ENCODE measurements at places on chromosomes 5 and 9.
A peak's percentile ranks its signal among the peaks of the same experiment; 100 is the strongest.

DNA sequence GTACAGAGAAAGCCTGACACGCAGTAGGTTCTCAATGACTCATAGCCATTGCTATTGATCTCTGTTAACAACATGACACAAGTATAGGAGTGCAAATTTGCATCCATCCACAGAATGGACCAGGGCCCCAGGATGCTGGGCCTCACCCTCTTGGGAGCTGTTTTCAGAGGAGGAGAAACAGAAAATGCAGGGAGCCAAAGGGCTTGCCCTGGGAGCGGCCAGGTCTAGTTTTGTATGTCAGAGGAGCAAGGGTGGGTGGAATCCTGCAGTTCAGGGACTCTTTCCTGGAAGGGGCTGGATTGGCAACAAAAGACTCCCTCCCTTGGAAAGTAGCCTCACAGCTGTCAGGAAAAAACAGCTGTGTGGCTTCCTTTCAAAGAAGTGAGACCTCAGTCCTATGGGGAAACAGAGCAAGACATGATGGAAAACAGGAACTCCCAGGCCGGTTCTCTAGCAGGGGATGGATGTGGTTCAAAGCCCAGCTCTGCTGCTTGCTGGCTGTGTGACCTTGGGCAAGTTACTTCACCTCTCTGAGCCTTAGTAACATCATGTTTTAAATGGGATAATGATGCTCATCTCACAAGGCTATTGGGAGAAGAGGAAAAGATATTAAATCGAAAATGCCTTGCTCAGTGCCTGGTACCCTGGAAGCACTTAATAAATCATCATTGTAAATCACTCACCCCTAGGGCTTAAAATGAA lies 50.5 kb upstream of the SH3PXD2B start:
- no peak for DNase-seq

- DNase-seq: no peak
These were observed 319.1 kb downstream of the ZSWIM6 start for GRCh38 chr5:61651195-61651594.

DNA sequence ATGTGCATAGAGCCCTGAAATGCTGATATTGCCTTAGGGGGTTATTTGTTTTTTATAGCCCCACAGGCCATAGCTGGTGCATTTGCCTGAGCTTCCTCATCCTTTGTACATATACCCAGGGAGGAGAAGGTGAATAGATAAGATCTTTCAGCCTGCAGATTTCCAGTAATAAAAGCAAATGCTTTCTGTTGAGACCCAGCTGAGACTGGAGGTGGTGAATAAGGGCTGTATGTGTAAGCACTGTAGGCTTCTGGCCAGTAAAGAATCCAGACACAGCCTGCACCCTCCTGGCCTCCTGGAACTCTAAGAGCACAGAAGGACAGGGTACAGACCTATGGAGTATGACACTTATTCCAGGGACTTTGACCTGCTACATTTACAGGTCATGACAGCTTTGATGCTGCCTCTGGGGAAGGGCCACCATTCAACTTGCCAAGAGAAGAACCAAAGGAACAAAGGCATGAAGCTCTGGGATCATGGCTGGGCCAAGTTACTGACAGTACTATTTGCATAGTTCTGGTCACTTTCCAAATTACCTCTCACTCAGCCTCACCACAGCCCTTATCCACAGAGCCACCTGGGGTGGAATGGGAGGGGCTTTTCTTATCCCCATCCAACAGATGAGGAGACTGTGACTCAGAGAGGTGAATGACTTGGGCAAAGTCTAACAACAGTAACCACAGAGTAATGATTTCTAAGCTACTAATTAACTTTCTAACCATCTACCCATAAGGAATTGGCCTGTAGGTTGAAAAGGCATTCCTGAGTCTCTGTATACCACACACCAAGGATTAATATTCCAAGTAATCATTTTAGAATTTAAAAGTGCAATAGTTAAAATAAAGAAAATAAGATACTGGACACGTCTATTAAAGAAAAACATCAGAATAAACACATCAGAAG lies 604.5 kb upstream of the KLF4 start:
- DNase-seq: no peak

- no peak for DNase-seq
These were observed 2006.1 kb upstream of the WWC1 start for GRCh38 chr5:166285361-166285760.

DNA sequence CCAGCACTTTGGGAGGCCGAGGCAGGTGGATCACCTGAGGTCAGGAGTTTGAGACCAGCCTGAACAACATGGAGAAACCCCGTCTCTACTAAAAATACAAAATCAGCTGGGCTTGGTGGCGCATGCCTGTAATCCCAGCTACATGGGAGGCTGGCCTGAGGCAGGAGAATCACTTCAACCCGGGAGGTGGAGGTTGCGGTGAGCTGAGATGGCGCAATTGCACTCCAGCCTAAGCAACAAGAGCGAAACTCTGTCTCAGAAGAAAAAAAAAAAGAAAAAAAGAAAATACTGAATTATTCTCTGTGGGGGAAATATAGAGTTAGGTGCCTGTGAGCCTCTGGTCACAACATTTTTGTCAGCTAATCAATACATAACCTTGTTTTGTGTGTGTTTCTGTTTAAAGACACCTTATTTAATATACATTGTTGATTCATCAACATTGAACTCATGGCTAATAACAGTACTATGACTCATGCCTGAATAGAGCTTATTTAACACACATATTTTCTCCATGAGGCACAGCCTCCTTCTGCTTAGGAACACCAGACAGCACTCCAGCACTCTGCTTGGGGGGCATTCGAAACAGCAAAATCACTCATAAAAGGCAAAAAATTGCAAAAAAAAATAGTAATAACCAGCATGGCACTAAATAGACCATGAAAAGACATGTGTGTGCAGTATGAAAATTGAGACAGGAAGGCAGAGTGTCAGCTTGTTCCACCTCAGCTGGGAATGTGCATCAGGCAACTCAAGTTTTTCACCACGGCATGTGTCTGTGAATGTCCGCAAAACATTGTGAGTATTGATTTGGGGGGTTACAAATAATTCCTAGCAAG lies at the start of gene IL31RA:
TSS of gene IL31RA (plus strand) at position 519 of the 836 bp plus-strand sequence. CDS start at position 733, 214 bp downstream.
- DNase-seq: no peak

DNA sequence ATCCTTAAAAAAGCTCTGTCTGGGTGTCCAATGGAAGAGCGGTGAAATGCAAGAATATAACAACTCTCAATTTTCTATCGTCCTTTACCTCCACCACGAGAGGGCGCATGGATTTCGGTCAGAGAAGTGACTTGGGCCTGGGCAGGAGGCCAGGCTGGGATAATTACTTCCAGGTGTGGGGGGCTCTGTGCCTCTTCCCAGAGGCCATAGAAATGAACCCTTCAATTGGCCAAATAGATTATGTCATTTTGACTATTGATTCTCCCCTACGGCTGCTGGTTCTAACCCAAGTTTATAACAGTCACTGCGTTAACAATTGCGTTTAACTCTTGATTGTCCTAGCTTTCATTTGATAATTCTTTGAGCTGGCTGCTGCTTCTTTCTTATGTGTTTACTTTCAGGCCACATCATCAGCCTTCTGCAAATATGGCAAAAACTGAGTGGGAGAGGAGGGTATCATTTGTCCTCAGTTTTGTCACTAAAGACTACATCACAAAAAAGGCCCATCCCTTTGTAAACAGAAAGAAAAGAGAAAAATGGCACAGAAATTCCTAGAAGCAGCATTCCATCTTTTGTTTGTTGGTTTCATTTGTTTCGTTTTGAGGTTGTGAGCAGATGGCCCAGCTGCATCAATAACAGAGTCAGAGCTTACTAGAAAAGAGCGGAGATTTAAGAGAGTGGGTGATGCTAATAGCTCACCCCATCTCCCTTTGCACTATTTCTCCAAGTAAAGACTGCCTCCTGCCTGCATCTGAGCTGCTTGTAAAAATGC lies 45.4 kb upstream of the ZFR start:
- DNase-seq: peak; percentile 66

DNA sequence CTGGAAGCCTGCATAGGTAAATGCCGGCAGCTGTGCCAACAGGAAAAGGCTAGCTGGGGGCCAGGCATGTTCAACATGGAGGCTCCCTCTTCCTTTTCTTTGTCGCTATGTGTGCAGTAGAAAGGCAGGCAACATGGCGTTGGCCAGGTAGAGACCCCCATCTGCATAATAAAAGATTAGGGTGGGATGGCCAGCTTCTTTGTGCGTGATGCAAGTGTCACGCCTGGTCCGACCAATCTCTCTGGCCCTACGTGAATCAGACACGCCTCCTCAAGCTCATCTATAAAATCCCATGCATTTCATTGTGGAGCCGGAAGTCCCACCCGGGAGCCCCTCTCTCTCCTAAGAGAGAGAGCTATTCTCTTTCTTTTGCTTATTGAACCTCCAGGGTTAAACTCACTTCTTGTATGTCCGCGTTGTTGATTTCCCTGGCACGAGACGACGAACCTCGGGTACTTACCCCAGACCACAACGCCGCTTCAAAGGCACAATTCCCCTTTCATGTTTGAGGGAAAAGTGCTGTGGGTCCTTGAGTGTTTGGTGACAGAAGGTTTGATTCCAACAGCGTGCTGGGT lies 25.0 kb upstream of the C5orf47 start:
- no peak for DNase-seq

DNA sequence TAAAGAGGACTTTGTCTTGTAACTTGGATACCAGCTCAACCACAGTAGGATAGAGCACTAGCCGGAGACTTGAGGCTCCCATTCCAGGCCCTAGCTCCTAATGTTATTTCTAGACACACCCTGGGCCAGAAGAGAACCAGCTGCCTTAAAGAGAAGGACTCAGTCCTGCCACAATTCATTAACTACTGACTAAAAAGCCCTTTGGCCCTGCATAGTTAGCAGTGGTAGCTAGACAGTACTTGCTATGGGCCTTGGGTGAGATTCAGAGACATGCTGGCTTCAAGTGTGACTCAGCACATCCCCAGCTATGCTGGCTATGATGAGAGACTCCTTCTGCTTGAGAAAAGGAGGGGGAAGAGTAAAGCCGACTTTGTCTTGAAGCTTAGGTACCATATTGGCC lies 47.3 kb downstream of the TMEM167A start:
- no peak for DNase-seq

DNA sequence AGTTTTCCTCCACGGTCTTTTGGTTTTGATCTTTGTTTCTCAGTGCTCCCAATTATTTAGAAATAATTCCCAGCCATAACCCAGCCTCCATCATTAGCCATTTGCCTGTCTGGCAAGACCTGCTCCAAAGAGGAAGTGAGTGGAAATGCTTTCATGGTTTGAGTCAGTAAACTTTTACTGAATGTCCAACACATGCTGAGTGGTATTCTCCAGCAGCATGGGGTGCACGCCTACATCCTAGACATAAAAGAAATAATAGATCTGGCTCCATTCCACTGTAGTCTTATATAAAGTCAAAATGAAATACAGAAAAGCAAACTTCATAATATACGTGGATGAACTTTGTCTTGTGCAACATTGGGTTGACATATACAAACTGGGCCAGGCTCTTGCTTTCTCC lies 757.2 kb downstream of the TLE1 start:
- no peak for DNase-seq

DNA sequence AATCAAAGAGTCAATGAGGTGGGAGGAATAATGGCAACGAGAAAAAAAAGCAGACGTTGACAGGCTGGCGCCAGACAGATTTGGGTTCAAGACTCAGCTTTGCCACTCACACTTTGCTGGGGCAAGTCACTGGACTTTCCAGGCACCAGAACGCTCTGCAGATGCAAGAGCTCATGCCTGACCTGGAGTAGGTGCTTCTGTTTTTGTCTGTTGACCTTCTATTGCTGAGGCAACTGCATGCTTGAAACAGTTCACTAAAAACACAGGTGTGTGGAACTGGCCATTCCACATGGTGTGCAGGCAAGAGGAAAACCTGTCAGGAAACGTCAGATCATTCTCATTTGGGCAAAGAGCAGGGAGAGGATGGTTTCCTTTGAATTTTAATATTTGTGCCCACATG lies 161.2 kb upstream of the SMIM23 start:
- no peak for DNase-seq

GRCh38 chr5:107564931-107565372 lies 105.8 kb downstream of the EFNA5 start:
- no peak for DNase-seq

GRCh38 chr9:111501648-111502047 lies 17.5 kb upstream of the ECPAS start:
- DNase-seq: no peak

DNA sequence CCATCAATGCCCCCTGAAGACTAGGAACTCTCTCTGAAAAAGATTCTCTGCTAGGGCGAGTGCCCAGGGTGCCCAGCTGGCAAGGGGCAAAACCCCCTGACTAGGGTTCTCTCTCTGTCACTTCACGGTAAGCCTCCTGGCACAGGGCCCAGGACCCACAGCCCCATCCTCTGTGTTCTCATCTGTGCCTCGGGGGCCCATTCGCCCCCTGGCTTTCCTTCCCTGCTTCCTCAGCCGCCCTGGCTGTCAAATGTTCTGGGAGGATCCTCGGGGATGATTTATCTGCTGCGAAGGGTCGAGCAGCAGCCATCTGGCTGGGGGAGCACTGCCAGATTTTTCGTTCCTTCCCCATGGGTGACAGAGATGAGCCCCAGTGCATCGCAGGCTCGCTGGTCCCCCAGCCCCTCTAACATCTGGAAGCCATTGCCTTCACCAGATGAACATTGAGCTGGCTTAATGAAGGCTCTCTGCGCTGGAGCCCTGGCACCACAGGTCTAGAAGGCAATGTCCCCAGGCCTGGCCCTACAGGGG lies 24.2 kb downstream of the HMCN2 start:
- no peak for DNase-seq

DNA sequence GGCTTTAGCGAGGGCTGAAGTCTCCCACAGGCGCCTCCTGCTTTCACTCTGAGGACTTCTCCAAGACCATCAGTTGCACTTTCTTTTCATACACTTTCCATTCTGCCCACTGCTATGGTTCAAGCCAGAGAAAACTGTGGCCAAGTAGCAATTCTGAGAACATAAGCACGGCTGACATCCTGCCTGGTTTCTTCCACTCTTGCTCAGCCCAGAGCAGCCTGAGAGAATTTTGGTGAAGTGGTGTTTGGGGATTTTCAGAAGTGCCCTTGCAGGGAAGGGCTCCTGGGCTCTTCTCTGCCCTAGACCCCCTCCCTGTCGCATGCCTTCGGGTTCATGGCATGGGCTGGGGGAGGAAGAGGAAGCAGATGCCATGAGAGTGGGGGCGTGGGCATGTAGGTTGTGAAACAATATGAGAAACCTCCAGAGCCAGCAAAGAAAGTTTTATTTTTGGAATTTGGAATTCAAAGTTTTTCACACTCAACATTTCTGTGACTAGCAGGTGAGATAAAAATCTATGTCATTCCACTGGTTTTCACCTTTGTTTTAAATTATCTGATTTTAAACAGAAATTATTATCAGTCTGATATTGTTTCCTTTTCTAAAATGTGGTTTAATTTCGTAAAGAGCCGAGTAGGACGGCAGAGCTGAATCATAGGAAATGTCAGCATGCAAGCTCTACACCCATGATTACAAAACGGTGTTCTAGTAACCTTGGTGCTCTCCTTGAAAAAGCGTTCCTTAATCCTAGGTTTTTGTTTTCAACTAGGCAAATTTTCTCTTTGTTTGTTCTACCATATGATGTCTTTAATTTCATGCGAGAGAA lies 27.8 kb upstream of the TNFSF8 start:
- DNase-seq: peak; percentile 21
